ENCODE measurements at places on chromosomes 4 and X.

DNA sequence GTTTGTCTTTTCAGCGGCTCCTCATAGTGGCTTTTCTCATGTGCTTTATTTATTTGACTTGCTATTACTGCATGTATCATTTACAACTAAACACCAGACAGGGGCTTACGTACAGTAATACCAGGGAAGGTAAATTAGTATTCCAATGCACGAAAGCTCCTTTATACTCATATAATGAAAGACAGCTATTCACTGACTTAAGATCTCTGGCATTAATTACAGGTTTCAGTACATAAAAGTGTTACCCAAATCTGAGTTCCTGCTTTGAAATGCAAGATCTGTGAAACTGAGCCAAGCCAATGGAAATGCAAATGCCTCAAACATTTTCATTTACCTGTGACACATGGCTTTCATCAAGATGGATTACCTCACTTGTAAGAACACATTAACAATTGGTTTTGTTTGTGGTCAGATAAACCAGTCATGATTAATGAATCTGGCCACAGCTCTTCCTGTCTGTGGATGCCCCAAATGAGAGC lies 107.2 kb downstream of the ANAPC4 start:
- peak; percentile 14 for DNase-seq

DNA sequence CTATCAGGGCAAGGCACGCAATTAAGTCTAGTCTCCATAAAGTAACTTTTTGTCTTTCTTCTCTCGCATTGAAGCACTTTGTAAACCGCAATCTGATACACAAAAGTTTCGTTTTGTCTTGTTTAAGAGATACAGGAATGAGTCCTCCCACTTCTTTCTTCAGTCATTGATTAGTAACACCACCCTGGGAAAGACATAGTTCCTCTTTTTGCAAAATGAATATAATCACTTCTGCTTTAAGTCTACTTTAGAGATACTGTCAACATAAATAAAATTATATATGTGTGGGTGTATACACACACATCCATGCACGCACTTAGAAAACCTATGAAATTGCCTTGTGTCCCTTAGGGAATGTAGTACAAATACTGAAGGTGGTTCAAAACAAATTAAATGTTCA lies 11.7 kb downstream of the COQ2 start:
- no peak for DNase-seq

DNA sequence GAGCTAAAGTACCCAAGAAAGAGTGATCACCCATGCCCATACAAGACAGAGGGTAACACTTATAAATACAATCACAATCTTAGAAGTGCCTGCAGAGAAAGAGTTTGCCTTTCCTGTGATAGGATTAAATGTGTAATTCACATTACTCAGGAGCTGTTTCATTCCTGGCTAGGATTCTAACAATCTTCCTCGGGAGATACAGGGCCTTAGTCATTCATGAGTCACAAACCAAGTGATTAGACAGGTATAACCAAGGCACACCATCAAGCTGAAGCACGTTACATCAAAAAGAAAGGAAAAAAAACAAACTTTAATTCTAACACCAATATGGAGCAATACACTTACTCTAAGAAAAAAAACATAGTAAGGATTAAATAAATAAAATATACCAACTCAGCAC lies 14.9 kb downstream of the ABCG2 start:
- peak; percentile 88 for DNase-seq

- DNase-seq: no peak
These were observed 233.5 kb upstream of the PSAPL1 start for GRCh38 chr4:7668271-7668670.

GRCh38 chrX:50375481-50376267 lies 95.0 kb downstream of the DGKK start:
- no peak for DNase-seq

GRCh38 chr4:136863756-136864155 lies 668.5 kb downstream of the PCDH18 start:
- DNase-seq: no peak

GRCh38 chr4:129369361-129370010 lies 273.5 kb downstream of the C4orf33 start:
- no peak for DNase-seq

GRCh38 chr4:80438016-80438415 lies 102.5 kb downstream of the CFAP299 start:
- no peak for DNase-seq
